Fibroblast of villous mesenchyme (primary cell): ENCODE measurements at places on chromosomes 5 and 9.

GRCh38 chr5:148201151-148201550 is 1.7 kb upstream of the SPINK6 start:
- DNase-seq: no peak

DNA sequence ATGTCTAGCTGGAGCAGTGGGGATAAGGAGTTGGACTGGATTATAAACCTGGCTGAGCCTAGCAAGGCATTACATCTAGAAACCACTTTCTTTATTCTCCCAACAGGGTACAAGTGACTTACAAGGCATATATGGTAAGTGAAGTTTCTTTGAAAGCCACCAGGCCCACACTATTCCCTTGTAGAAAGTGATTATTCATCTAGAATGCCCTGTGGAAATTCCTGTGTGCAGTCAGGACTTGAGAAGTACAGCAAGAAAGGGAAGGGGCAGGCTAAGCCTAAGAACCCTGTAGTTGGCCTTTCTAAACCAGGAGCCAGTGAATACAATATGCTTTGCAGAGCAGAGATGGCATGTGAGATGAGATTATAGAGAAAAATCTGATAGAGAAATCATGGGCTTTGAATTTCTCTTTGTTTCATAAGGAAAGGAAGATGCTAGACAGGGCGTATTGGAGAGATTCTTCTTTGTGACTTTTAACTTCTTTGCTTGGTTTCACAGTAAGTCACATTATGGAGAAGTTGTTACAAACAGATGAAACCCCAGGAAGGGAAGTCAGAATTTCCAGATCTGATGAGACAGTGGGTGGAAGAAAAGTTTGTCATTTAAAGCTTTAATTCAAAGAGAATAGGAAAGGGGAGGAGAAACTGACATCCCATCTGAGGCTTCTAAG is 321.7 kb downstream of the NDUFS4 start:
- no peak for DNase-seq

DNA sequence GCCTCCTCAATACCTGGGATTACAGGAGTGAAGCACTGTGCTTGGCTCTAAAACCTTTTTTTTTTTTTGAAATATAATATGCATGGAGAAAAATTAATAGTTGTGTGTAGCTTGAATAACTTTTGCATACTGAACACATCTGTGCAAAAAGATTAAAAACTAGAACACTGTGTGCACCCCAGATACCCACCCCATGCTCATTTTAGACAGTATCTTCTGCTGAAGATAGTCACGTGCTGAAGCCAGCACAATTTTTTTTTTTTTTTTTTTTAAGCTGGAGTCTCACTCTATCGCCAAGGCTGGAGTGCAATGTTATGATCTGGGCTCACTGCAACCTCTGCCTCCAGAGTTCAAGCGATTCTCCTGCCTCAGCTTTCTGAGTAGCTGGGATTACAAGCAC is 39.9 kb downstream of the C9orf153 start:
- no peak for DNase-seq

GRCh38 chr5:172800088-172800551 is 29.1 kb upstream of the DUSP1 start:
- DNase-seq: peak; percentile 99

- DNase-seq: no peak
Measured at GRCh38 chr5:53473633-53474032, 6.8 kb upstream of the FST start.
